ENCODE measurements at places on chromosomes 5 and 9.

DNA sequence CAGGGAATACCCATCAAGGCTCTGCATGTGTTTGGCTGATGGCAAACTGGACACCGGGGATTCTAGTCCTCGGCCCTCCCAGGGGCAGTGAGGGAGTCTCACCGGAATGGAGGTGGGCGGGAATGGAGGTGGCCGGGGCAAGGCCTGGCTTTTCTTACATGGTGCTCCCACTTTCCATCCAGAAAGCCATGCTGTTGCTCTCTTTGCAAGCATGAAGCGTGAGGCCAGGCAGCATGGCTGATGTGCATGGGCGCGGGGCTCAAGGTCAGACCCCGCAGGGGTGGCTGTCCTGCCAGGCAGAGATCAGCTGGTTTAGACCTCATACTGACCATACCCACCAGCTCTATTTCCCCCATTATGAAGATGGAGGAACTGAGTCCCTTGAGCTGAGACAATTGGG, 108.0 kb upstream of the PHYKPL start:
- DNase-seq: no peak

GRCh38 chr9:114348261-114348905, 18.7 kb downstream of the ORM2 start:
- DNase-seq: no peak

- DNase-seq: no peak
Observed at GRCh38 chr9:111833941-111834340, 39.2 kb upstream of the SHOC1 start.

- no peak for DNase-seq
Observed at GRCh38 chr9:108411632-108412031, 444.2 kb downstream of the ACTL7B start.

DNA sequence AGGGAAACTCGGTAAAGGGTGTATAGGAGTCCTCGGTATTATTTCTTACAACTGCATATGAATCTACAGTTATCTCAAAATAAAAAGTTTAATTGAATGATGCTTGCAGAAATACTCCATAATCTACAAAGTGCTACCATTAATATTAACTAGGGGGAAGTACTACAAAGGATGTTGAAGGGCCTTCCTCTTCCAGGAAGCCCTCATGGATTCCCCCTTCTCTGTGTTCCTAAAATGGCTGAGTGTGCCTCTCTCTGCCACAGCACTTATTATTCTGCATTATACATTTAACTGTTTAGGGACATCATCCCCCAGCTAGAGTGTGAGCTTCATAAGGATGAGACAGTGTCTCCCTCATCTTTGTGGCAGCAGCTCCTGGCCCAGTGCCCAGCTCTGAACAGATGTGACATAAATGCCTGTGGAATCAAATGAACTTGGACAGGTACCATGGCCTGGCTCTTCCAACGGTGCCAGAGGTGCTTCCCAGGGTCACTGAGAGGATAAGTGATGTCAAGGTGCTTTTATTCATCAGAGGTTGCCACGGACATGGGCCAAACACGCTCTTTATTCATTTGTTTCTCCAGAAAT, 99.5 kb downstream of the PAX5 start:
- no peak for DNase-seq
